ENCODE measurements at places on chromosomes 11 and 22. TPM values are rescaled to one million over a fixed set of nuclear protein-coding genes. Genes with fewer than 3 reads are reported as not detected.

Gene CCDC116
- under 0.01 TPM for total RNA-seq

Gene SLC22A12
- not detected for total RNA-seq

Gene SLCO2B1
- total RNA-seq, result 6.7 TPM

Gene ZNF280A
- total RNA-seq, result not detected

Gene ANO3
- under 0.01 TPM for total RNA-seq

Gene CALCA
- not detected for total RNA-seq

Gene TRPM5
- total RNA-seq, result not detected

Gene GP1BB
- 3.3 TPM for total RNA-seq

Gene CRYBB2
- total RNA-seq, result not detected

Gene OR52E8
- total RNA-seq, result not detected

Gene SAMM50
- 37.7 TPM for total RNA-seq

Gene TTC36
- total RNA-seq, result 0.34 TPM

Gene PGA5
- total RNA-seq, result not detected

Gene DGAT2
- total RNA-seq, result 0.11 TPM

Gene REXO2
- 165 TPM for total RNA-seq

Gene TMEM121B
- total RNA-seq, result under 0.01 TPM

Gene PHLDA2
- 0.98 TPM for total RNA-seq

Gene ADAMTS15
- total RNA-seq, result 15.7 TPM

Gene P2RX6
- total RNA-seq, result not detected

All from dermis lymphatic vessel endothelial cell (primary cell).